ENCODE measurements at places on chromosomes 7 and 10.

DNA sequence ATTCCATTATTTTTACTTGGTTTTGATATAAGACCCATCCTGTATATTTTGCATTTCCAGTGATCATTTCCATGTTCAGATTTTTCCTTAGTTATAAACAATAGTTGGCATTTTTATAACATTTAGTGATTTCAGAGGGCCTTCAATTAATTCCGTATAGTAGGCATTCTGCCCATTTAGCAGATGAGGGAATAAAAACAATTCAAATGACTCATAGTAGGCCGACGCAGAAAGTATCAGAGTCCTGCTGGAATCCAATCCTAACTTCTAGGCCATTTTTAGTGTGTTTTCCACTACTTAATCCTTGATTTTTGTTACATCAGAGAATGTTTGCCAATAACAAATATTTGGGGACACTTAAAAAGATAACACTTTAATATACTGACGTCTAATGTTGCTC, 15.4 kb downstream of the RNF32 start:
- no peak for DNase-seq

DNA sequence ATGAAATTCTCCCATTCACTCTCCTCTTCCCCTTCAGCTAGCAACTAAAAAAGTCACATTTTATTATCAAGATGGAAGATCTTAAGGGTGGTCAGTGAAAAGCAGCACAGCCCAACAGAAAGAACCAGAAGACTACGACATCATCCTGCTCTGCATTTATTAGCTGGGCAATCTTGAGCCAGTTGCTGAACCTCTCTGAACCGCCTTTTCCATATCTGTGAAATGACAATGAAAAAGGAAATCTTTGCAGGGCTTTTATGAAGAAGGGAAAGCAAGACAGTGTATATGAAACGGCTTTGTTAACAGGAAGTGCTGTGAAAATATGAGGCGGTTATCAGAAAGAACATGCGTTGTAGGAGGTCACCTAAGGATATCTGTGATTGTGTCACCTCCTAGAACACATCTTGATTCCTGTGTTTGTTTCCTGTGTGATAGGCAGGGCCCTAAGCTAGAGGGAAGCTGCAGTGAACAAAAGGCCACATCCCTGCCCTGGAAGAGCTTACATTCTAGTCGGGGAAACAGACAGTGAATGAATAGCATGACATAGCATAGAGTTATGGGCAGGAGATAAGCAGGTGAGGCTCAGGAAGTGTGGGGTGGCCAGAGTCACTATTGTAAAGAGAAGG, 36.0 kb upstream of the KCNMA1 start:
- no peak for DNase-seq

GRCh38 chr10:110411047-110411410, 86.7 kb upstream of the DUSP5 start:
- DNase-seq: no peak

GRCh38 chr7:55593515-55594318, 21.4 kb upstream of the VOPP1 start:
- DNase-seq: peak; percentile 46

DNA sequence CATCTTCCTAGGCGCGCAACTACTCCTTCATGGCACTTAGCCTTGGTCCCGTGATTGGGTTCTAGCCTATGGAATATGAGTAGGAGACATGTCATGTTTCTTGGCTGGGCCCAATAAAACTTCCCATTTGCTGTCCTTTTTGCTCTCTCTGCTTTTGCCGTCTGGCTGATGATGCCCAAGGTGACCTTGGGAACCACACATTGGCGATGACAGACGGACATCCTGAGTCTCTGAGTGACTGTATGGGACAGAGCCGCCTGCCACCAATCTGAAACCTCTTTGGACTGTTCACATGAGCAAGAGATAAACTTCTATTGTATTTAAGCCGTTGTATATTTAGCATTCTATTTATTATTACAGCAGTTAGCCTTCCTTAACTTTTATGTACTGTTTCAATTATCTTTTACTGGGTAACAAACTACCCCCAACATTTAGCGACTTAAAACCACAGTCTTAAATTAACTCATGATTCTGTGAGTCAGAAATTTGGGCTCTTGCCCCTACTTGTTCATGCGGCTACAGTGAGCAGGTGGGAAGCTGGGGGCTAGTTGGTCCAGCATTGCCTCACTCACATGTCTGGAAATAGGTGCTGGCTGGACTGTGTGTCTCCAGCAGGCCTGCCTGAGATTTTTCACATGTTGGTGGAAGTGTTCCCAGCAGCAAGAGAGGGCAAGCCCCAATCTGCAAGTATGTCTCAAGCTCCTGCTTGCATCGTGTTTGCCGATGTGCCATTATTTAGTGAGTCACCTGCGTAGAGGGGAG, 71.7 kb downstream of the NOD1 start:
- DNase-seq: no peak

DNA sequence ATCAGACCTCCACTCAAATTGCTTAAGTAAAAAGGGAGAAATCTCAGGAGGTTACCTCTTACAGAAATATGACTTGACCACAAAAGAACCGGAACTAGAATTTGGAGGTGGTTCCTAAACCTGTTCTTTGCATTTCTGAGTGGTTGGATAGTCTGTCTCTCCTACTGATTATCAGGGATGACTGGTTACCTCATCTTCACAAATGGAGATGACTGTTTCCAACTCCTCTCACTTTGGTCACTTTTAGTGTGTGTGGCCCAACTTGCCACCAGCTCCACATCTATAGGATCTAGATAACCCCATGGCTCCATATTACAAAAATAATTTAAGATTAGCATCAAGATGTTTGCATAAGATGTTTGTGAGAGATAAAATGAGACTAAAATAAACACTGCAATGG, 95.5 kb downstream of the CCDC71L start:
- DNase-seq: no peak

DNA sequence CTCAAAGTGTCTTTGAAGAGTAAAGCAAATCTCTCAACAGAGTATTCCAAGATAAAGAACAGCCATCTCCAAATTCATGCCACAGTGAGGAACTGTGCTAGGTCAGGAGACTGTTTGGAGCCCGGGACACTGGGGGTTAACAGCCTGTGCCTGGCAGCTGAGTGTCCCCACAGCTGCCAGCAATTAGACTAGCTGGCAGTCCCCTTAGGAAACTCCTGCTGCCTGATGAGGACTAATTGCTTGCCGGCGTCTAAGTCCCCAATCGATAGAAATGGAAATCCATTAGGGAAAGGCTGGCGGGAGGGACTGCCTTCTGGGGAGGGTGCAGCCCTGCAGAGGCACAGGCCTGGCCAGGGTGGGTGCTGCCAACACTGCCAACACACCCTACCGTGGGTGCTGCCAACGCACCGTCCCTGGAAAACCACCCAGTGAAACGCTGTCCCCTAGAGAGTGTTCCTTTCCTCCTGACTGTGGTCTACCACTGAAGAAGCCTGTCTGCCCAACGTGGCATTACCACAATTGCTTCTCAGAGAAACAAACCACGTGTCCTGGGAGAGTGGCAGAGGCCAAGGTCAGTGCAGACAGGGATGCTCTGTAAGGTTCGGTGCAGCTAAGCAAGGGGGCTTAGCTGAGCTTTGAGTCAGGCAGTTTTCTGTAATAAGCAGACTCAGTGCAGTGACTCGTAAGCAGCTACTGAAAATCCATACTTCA, 60.8 kb downstream of the XRCC2 start:
- peak; percentile 97 for DNase-seq

DNA sequence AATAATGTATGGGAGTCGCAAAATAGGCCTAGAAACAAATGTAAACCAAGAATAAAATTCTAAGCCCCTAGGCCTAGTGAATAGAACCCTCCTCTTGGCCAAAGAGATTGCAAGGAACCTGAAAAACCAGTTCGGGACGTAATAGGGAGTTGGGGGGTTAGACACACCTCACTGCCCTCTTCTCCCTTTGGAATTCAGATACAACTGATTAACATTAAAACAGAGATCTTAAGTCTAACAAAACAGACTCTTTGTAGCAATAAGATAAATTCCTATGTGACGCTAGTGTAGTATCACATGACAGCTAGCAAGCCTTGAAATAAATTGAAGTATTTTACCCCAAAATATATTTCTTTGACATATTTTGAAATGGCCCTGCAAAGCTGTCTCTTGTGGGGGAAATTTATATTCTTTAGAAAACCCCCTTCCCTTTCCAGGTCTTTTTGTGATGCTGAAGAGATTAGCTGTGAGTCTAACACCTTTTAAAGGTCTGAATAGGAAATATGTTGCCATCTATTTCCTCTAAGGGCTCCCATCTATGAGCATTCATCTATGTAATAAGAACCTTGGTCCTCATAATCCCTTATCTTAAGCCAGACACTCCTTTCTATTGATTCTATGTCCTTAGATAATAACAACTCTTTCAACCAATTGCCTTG, 623.4 kb upstream of the NRG3 start:
- no peak for DNase-seq

DNA sequence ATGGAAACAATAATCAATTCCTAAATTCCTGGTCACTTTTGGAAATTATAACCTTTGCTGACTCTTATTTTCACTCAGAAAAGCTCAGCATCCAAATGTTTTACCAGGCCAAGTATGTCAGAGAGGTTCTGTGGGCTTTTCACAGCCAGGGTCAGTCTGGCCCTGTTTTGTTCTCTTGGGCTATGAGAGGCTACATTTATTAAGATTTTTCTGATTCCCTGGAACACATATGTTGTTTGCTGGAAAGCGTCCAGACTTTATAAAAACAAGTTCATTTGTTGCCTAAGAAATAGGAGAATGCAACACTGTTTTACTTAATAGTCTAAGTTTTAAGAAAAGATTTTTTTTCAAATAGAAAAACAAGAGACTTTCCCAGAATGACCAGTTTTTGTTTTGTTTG, 238.4 kb upstream of the PLXDC2 start:
- DNase-seq: no peak

- no peak for DNase-seq
Measured at GRCh38 chr10:58913717-58914116, 262.7 kb upstream of the PHYHIPL start.

DNA sequence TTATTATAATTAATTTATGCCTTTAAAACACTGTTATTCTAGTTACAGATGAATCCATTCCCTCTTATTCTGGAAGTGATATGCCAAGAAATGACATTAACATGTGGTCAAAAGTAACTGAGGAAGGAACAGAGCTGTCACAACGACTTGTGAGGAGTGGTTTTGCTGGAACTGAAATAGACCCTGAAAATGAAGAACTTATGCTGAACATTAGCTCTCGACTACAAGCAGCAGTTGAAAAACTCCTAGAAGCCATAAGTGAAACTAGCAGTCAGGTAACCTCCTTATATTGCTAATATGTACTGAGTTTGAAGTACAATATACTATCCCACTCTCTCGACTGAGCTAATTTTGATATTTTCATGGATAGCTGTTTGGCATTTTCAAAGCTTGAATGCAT, 81.6 kb downstream of the CYP51A1 start:
- no peak for DNase-seq

DNA sequence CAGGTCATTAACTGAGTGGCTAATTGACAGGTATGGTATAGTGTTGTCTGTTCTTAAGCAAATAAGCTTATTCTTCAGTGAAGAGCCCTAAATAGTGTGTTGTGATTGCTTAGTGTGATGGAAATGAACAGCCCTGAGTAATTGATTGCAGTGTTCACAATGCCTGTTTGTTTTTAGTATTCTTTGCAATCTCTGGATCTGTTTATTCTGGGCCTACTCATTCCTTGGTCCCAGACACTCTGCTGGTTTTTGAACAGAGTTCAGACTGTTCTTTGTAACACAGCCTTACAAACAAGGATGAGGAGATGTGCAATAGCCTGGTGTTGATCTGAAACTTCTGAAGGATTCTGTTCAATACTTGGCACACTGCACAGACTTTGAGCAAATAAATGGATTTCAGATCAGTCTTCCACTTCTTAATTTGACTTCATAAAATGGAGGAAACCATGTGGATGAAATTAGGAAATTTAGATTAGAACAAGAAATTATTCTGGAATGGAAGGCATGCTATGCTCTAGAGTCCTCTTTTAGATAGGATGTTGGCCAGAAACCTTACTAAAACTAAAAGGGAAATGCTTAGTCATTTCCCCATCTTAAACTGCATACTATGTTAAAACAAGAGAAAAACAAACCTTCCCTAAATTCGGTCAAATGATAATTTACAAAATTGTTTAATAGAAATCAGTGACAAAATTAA, 444.2 kb upstream of the SEMA3D start:
- peak; percentile 74 for DNase-seq

- DNase-seq: no peak
Measured at GRCh38 chr7:33725111-33726025, 180.0 kb upstream of the BMPER start.

- DNase-seq: no peak
Measured at GRCh38 chr10:128222332-128222849, 96.2 kb upstream of the MKI67 start.

DNA sequence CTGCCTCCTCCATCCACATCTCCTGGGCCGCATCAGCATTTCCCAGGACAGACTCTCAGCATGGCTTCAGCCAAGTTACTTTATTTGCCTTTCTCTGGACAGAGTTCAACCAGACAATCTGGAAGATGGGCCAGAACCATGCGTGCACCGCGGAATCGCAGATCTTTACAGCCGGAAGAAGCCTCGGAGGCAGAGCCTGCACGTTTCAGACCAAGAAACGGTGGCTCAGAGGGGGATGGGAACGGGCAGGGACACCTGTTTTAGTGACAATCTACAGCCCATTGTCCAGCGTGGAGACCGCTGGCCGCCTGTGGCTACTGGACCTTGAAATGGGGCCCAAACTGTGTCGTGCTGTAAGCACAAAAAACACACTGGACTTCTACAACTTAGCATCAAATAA, 3.5 kb downstream of the VIPR2 start:
- DNase-seq: no peak

- no peak for DNase-seq
Measured at GRCh38 chr7:5758286-5758685, 23.2 kb downstream of the RNF216 start.

DNA sequence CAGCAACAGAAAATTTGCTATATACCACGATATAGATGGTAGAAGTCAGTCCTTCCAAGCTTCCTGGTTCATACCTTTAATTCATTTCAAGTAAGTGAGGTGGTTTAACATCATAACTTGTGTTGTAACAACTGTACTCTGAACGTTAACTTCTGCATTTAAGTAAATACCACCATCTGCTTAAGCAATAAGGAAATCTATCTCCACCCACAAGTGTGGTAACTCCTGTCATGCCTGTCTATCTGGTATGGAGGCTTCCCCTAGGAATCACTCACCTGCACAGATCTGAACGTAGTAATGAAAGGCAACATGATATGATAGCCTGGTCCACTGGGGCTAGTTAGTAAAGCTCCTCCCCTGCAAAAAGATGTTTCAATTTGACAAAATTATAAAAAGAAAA, 2.3 kb downstream of the ERLIN1 start:
- DNase-seq: no peak

DNA sequence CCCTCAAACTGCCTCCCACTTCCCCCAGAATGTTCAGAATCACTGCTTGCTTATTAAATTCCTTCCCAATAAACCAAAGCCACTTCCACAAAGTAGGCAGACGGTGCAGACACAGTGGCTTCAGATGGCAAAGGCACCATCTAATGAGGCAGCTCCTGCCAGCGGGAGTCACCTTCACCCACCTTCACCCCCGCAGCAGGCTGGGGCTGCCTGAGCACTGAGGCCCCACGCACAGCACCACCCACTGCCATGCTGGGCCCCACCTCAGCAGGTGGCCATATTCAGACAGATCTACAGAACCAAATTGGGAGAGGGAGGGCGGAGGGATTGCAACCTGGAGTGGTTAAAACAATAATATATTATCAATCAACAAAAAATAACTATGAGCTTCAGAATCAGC, 118.5 kb downstream of the GRID1 start:
- no peak for DNase-seq

Measured in NCI-H1092 treated with DMSO at 0.1 percent for 48 hours (cell line).